Stimulated activated CD4-positive, alpha-beta T cell treated with anti-CD3 and anti-CD28 coated beads, Interleukin-15, amount 100 ng/mL, for 1 hour (primary cell): ENCODE measurements at places on chromosomes 3 and 15.

GRCh38 chr3:11736136-11736833, 92.6 kb upstream of the VGLL4 start:
- no peak for DNase-seq

DNA sequence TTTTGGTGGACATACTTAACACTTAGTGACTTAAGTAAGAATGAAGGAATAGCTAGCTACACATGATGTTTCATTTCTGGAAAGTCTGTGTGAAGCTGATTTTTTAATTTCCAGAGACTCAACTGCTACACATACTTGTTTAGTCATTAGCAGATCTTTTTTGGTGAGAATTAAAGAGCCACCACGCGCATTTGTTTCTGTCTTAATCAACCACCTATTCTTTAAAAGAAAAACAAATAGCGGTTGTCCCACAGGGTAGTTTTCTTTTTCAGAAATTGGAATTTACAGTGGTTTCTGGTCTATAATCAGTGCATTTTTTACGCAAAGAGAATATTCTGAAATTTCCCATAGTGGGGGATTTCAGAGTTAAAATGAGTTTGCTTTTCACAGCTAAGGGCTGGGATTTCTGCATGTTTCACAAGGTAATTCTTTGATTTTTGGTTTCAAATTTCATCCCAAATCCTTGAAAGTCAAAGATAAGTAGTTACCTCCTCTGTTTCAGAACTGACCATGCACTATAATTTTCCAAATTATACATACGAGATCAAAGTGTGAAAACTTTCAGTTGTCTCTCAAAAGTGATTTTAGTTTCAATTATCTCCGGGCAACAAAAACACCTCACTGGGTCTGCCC, 631.0 kb upstream of the GRM7 start:
- no peak for DNase-seq

DNA sequence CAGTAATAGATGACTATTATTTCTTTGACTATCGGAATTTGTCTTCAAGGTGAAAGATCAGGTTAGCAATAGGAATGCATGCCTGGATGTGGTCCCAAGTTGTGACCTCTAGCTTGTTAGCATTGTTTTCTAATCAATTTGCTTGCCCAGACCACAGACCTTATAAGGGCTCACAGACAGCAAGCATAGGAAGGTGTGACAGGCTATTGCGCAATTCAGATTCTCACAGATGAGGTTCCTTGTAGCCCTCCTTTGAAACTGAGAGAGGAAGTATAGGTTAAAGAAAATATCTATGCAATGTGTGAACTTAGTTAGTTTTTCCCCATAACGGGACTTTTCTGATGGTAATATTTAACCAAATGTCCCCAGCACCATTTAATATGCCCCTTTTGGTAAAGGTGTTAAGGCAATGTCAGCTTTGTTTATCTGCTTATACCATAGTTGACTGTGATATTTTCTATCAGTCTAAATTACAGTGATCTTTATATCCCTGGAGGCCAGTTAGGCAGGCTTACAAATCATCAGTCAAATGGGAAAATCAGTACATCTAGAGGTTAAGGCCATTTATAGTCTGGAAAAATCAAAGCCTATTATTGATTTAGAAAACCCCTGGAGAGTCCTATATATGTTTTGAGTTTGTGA, 168.1 kb upstream of the MBNL1 start:
- no peak for DNase-seq

- no peak for DNase-seq
Observed at GRCh38 chr3:15998911-15999310, 175.6 kb upstream of the GALNT15 start.

DNA sequence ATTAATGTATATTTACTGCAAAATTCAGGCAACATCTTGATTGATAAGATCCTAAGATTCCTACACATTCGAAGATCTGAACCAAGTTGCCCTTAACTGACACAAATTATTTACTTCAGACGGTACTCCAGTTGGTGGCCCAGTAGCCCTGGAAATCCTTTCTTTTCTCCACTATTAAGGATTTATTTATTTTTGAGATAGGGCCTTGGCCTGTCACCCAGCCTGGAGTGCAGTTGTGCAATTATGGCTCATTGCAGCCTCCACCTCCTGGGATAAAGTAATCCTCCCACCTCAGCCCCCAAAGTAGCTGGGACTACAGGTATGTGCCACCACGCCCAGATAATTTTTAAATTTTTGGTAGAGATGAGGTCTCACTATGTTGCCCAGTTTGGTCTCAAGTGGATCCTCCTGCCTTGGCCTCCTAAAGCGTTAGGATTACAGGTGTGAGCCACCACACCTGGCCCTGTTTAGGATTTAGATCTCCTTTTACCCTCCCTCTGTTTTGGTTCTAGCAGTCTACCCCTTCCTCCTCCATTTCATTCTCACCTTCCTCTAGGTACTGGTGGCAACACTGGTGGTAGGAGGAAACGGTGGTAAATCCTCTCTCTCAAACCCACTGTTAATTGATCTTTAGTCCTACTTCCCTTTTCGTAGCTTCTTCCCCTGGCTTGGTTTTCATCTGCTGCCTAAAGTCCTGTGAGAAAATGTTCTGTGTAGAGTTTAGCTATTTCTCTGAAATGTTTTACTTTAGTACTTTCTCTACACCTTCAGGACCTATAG, 12.7 kb upstream of the ZNF609 start:
- no peak for DNase-seq

DNA sequence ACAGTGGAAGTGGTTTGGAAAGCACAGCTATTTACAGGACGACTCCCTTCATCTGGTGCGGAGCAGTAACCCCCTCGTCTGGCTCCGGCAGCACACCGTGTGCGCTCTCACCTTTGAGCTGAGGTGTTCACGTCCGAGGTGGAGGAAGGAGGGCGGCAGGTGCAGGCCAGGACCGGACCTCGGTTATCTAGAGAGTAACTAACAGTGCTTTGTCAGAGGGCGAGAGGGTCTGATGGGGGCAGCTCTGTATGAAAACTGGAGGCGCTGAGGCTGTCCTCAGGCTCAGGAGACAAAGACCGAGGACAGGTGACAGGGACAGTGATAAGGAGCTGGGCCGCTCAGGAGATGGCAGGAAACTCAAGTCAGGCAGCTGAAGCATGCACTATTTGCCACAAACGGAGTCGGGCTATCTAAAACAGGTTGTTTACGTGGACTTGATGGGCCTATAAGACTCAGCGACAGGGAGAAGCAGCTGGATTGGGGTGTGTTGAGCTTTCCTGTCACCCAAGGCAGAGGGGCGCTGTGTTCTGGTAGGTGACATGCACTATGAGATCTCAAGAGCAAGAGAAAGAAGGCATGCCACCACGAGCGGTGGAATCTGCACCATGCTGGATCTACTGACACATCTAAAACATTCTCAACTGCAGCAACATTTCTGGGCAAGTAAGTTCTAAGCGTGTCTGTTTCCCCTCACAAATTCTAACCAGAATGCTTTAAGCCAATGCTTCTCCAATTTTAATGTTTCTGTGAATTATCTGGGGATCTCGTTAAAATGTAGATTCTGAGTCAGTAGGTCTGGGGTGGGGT, 155.2 kb downstream of the XXYLT1 start:
- no peak for DNase-seq

DNA sequence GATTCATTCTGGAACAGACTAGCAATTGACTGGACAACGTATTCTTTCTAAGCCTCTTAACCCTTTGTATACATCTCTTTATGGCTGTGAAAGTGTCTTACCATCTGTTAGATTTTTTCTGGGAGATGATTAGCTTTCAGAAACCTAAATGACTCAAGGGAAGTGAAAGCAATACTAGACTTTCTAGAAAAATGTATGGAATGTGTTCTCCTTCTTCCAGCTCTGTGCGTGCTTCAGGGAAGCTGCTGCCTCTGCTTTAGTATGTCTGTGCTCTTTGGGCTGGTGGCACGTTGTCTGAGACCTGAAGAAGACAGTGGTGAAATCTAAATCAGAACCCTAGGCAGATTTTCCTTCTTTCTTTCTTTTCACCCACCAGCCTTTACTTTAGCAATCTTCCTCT, 89.5 kb downstream of the ITPR1 start:
- no peak for DNase-seq

DNA sequence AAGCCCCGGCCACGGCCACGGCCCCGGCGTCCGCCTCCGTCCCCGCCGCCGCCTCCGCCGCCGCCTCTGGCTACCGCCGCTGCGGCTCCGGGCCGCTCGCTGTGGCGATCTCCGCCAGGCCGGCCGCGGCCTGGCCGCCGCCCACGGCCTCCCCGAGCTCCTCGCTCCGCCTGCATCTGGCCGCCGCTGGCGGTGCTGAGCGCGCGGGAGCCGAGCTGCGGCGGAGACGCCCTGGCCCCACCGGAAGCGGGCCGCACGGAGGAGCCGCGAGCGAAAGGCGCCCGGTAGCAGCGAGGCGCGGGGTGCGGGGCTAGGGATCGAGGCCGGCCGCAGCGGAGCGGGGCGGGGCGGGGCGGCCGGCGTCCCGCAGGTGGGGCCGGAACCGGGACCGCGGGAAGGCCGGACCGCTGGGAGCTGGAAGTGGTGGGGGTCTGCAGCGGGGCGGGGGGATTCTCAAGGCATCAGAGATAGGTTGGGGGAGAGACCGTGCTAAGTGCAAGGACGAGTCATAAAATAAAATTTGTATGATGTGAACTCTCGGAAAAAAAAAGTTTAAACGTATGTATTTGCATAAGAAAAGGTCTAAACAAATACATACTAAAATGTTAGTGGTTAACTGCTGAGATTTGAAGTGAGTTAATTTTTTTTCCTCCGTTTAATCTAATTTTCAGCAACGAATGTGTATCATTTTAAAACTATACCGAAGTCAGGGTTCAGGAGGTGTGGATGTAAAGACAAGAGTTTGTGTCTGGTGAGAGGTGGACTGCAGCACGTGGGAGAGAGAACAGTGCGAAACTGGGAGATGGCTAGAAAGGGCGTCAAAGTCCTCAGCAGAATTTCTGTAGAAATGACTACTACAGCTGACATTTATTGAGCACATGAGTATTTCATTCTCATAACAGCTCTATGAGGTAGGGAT, at the start of gene AVEN:
TSS of gene AVEN (minus strand) at position 334 of the 919 bp plus-strand sequence. CDS start at position 176, 158 bp downstream.
- DNase-seq = peak; percentile 34

- DNase-seq = no peak
Observed at GRCh38 chr3:13269711-13270378, 150.3 kb downstream of the NUP210 start.

DNA sequence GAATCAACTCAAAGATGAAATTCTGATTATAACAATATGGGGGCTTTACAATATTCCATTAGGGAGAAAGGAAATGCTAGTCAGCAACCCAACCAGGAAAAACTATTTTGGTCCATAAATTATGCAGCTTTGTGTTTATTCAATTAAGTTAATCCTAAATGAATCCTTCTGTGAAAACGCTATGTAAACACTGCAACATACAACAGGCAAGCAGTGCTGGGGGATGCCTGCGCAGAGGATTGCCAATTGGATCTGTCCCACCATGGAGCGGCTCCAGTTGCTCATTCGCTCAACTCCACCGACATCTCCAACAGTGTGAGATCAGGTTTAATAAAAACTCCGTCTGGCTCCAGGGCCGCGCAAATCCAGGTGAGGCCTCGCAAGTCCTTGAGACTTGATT, 290.5 kb upstream of the VEPH1 start:
- DNase-seq = no peak

DNA sequence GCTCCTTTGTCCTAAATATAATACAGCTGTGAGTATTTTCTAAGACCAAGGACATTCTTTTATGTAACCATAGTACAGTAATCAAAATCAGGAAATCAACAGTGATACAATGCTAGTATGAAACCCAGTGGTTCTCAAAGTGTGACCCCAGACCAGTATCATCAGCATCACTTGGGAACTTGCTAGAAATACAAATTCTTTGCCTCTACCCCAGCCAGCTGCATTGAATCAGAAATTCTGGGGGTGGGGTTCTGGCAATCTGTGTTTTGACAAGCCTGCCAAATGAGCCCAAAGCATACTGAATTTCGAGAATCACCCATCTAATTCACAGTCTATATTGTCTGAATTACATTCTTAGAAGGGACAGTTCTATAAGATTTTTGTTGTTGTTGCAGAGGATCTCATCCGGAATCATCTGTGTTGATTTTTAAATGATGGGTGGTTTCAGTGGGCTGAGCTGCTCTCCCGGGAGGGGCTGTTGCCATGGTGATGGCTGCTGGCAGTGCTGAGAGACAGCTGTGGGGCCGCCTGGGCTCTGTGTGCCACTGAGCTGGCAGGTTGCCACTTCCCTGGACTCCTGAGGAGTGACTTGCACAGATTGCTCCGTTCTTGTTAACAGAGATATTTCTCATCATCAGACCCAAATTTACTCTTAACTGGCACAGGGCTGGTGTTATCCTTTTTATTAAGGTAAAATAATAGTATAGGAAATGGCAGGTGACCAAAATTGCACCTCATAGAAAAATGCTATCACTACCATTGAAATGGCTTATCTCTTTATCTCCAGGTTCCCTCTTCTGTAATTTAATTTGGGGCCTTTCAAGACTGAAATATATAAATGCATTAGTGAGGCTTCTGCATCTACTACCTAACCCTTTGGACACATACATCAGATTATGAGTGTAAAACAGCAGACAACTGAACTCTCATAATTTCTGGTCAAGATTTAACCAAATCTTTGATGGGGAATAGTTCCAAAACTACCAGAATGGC, 56.5 kb downstream of the NEK11 start:
- no peak for DNase-seq

- no peak for DNase-seq
Observed at GRCh38 chr3:177300039-177300833, 103.0 kb upstream of the TBL1XR1 start.

- DNase-seq = no peak
Observed at GRCh38 chr3:171875923-171876412, 32.8 kb downstream of the TMEM212 start.

DNA sequence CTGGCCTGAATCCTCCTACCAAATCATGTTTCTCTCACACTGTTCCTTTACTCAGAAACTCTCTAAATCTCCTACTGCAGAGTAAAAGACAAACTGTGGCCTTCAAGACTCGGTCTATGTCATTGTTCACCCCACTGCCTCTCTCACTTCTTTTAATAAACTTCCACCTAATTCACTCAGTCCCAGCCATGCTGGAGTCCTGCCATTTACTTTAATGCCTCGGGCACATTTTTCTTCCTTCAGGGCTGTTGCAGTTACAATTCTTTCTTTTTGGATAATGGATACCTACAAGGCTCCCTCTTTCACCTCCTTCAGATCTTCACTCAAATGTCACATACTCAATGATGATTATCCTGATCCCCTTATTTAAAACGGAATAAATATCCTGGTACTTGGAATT, 955.6 kb downstream of the ROBO1 start:
- no peak for DNase-seq

GRCh38 chr15:74418575-74419338, 15.0 kb downstream of the SEMA7A start:
- DNase-seq = no peak

GRCh38 chr3:108645364-108645763, 55.8 kb downstream of the DZIP3 start:
- no peak for DNase-seq

GRCh38 chr3:112397556-112397955, 64.6 kb downstream of the CD200 start:
- DNase-seq = no peak

DNA sequence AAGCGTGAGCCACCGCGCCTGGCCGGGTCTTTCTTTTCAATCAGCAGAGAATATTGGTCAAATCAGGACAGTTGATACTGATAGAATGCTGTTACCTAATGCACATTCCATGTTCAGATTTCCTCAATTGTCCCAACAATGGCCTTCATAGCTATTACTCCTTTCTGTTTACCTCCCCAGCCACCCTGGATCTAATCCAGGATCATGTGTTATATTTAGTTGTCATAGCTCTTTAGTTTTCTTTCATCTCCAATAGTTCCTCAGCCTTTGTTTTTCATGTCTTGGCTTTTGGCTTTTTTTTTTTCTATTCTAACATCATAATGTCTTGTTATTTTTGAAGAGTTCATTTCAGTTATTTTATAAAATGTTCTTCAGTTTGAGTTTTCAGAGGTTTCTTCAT, 14.6 kb downstream of the USP3 start:
- no peak for DNase-seq
